ENCODE measurements at places on chromosomes 6 and 20.

GRCh38 chr6:3789018-3789895 is 37.7 kb upstream of the PXDC1 start:
- DNase-seq = no peak

GRCh38 chr6:162203287-162203686 is 524.3 kb downstream of the PRKN start:
- no peak for DNase-seq

DNA sequence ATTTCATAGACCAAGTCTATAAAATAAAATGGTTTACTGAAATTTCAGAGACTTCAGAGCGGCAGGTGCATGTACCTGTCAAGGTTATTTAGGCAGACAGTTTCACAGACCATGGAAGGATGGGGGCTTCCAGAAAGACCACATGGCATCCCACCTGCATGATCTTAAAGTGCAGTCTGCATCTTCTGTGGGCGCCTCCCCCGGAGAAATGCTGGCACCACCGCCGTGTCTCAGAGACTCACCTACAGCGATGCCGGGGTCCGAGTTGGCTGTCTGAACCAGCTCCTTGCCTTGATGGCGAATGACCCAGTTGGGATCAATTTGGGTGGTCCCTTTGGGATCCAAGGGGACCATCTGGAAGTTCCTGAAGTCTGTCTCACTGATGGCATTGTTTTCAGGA is 30.6 kb downstream of the THBS2 start:
- DNase-seq = no peak

DNA sequence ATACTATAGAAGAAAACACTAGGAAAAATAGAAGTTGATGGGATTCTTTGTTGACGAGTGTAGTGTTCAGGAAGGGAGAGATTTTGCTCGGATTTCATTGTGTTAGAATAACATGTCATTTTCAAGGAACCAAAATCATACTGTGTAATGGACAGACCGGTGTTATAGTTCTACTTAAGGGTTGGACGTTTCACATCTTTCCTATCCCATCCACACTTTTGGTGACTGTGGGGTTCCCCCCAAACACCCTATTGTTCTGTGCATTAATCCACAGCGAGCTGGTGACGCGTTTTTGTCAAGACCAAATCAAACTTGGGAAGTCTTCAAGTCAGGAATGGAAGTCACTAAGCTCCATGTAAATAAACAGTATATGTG is 43.3 kb downstream of the TRIM27 start:
- DNase-seq = no peak

DNA sequence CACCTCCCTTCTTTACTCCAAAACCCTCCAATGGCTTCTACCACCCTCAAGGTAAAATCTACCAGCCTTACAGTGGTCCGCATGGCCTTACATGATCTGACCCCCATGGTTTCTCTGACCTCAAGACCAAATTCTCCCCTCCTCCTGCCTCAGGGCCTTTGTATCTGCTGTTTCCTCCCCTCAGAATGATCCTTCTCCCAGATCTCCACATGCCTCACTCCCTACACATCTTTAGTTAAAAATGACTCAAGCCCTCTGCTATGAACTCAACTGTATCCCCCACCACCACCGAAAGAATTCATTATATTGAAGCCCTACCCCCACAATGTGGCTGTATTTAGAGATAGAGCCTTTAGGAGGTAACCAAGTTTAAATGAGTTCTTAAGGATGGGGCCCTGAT is 4.1 kb downstream of the SLC23A2 start:
- DNase-seq = no peak

- no peak for DNase-seq
These were observed 567.3 kb upstream of the BTBD3 start for GRCh38 chr20:11350126-11351005.

DNA sequence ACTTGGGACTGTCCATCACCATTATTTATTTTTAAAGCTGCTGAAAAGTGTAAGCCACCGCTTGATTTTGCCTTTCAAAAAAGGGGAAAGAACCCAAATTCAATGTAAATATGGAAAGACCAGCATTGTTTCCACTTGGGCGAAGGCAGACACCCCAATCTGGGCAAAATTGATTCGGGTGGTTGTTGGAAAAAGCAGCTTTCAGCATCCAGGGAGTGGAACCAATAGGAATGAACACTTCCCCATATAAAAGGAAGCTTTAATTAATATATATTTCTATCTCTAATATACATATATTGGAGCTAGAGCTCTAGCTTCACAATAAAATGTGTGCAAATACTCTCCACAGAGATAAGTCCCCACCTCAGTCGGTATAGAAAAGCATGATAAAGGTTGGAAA is at the start of gene TFAP2D:
Gene TFAP2D (plus strand): TSS at position 301 of the 400 bp plus-strand sequence. CDS start 530 bp downstream, outside the sequence.
- DNase-seq = no peak

GRCh38 chr6:81063891-81064290 is 688.6 kb downstream of the TENT5A start:
- no peak for DNase-seq

DNA sequence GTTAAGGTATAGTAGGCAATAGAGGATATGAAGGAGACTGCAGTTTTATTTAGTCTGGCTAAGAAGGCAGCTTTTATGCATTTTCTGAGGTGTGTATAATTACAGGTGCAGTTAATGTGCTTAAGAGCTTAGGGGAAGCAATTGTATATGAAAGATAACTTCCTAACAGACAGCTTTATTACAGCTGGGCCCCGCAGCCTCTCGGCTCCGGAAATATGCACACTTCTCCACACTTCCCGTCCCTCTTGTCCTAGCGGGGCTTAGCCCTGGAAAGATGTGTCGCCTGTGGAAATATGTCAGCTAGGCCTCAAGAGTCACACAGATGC is 178.4 kb upstream of the ARID1B start:
- DNase-seq = no peak

GRCh38 chr6:25066593-25066992 is 130.8 kb upstream of the RIPOR2 start:
- DNase-seq = no peak

DNA sequence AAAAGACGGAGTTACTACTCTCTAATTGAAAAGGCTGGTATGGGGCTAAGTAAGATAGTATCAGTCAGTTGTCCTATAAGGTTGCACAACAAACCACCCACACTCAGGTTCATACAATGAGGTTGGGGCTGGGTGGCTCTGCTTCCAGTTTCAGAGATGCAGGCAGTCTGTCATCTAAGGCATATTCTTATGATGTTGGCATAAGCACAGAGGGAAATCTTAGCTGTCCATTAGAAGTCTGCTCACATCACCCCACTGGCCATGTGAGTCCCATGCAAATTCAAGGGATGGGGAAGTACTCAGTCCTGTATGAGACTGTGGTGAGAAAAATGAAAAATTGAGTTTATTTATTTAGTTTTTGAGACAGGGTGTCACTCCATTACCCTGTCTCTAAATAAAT is 118.6 kb downstream of the LAMP5 start:
- DNase-seq = no peak

- no peak for DNase-seq
These were observed 77.1 kb downstream of the FARS2 start for GRCh38 chr6:5338177-5338960.

DNA sequence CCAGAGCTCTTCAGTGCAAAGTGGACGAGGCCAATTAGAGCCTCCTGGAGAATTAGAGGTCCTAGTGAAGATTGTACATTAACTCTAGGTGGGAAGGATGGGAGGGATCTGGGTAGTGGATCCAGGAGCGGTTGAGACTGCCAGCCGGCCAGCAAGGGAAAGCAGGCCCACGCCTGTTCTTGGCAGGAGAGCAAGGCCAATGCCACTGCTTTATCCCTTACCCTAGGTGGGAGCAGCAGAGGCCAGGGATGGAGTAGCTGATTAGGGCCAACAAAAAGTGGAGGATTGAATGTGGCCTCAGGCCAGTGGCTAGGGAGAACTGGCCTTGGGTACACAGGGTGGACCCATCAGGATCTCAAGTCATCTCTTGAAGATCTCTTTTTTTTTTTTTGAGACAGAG is 3.7 kb downstream of the ITPR3 start:
- no peak for DNase-seq

DNA sequence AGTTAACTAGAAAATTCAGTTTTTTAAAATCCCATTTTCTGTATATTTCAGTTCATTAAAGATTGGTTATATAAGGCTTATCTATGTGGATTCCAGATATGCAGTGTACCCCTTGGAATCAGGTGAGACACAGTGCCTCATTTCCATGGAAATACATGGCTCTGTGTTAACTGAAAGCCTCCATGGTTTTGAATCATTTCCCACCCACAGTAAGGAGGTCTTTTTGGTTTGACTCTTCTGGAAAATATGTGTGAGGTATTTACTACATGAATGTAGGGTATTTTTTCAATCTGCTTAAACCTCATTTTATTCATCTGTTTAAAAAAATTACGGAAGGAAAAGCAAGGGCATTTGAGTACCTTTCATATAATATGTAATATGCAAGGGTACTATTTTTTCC is 25.5 kb downstream of the RNF144B start:
- DNase-seq = no peak

GRCh38 chr20:54113566-54113965 is 43.2 kb upstream of the BCAS1 start:
- no peak for DNase-seq

DNA sequence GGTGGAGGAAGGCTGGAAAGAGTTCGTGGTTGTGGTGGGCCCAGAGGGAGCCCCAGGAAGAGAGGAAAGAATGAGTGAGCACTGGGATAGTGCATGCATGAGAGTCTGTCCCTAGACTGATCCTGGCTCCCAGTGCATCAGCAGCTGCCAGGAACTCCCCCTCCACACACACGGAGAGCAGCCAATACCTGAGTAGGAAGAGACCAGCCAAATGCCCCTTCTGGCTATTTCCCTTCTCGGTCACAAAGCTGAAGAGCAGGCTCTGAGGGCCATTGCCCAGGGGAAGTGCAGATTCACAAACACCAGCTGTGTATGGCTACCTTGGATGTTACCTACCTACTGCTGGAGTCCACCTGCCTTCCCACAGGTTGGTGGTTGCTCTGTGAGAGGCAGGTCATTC is 45.1 kb downstream of the GABRR2 start:
- no peak for DNase-seq

DNA sequence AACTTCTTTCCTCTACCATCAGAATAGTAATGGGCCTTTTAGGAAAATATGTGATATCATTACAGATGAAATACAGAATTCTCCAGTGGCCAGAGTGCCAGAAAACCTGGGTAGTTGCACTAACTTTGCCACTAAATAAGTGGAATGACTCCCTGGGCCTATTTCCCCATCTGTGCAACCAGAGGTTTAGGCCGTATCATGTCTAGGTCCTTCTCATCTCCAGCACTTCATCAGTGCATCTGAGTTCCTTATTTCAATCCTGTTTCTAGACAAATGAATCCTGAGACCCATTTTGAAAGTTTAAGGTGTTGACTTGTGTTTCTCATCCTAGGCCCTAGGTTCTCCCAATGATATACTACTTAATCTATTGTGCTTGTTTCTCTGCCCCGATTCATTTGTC is 236.2 kb downstream of the CD83 start:
- DNase-seq = no peak

- DNase-seq = peak; percentile 72
These were observed 42.4 kb downstream of the PLAGL1 start for GRCh38 chr6:143965503-143966171.

DNA sequence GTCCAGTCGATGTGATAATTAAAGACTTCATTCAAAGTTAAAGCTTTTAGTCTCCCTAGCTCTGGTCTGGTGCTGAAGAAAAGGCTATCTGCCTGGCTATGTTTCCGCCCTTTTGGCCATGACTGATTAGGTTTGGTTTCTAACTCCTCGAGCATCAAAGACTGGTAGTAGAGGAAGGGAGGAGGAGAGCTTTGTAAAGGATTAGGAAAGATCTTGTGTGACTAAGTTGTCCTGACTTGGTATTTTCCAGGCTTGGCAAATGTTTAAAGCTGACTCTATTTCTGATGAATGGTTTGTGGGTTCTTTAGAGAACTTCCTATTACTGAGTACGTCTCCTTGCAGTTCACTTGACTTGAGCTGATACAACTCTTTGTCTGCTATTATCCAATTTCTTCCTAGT is 312.9 kb downstream of the GJA1 start:
- DNase-seq = no peak

DNA sequence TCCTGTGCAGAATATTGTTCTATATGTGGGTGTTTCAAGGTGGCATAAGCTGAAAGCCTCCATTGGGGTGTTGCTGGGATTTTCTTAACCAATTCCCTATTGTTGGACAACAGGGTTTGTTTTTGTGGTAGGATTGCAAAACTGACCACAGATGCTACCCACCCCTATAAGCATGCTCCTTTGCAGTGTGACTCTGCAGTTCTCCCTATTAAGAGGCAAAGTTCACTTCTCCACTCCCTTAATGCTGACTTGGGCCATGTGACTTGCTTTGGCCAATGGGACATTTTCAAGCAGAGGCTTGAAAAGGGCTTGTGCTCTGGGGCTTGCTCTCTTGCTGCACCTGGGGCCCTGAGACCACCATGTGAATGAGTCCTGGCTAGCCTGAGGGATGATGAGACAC is 8.5 kb upstream of the ANGPT4 start:
- no peak for DNase-seq

GRCh38 chr6:12335131-12335527 is 45.0 kb downstream of the EDN1 start:
- no peak for DNase-seq

- no peak for DNase-seq
These were observed 59.3 kb downstream of the CDC5L start for GRCh38 chr6:44446626-44447300.

GRCh38 chr6:33836806-33837469 is 33.1 kb upstream of the MLN start:
- DNase-seq = no peak

DNA sequence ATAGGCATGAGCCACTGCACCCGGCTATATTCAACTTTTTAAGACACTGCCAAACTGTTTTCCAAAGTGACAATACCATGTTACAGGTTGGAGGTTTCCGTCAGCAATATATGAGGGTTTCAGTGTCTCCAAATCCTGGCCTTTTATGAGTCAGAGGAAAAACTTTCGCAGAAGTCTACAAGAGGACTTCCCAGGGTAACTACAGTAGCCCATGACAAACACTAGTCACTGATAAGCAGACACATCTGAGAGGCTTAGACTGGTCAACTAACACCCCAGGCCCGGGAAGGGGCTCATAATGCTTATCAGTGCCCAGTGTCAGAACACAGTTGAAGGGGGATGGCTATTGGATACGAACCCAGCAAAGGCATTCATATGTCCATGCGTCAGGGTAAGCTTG is 85.4 kb downstream of the SOX4 start:
- no peak for DNase-seq

DNA sequence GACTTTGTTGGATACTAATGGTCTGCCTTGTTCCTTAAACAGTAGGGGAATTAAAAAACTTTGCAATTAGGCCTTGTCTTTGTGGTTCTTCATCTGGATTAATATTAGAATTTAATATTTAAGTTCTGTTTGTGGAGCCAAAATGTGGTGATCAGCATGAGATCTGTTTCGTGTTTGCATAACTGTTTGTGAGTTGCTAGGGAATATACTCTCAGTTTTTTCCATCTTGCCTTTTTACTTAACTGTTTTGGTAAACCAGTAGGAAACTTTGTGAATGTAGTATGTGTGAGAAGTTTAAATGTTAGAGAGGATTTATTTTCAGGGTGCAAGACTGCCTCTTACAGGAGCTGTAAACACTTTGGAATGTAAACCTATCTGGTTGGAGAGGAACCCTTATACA is 35.6 kb downstream of the LRRC1 start:
- DNase-seq = no peak

DNA sequence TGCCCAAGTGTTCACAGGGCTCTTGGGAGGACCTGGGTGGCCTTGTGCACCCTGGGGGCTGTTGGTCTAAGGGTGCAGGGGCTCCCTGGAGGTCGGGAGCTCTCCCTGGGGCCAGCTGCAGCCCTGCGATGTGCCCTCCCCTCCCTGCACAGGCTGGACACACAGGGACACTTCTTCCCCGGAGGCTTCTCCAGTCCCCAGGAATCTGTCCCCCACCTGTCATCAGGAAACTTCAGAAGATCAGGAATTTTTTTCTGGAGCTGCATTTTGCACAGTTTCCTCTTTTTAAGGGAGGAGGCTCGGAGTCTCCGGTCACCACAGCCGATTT is 66.9 kb upstream of the BHLHE23 start:
- DNase-seq = no peak

All from hematopoietic multipotent progenitor cell treated with erythropoietin and hydrocortisone succinate and interleukin-3 and kit ligand, for 8 days (in vitro differentiated cells).